ENCODE measurements at places on chromosomes 13 and 19. TPM values are rescaled to one million over a fixed set of nuclear protein-coding genes. Genes with fewer than 3 reads are reported as not detected.

GRCh38 chr19:45096700-45097099 lies 3.7 kb downstream of the PPP1R37 start:
- DNase-seq = no peak

DNA sequence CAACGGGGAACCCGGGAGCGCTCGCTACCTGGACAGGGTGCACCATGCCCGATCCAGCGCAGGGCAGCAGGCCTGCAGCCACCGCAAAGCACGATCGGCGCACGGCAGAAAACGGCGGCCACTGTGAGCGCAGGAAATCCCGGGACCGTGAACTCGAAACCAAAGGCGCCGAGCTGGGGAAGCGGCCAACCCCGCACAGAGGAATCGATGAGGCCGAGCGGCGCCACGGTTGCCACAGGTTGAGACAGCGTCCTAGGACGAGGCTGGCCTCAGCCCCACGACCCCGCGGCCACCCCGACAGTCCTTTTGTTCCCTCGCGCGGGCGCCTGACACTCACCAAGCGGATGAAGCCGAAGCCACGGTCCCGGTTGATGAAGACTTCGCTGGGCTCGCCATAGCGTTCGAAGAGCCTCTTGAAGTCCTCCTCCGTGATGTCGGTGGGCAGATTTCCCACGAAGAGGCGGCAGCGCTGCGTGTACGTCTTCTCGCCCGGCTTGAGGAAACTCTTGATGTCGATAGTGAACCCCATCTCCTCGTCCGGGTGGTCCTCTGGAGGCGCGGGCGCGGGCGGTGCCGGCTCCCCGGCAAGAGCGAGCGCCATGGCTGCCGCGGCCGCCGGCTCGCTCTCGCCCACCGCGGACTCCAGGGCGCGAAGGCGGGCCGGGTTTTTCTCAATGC lies 557 bp downstream of the PSPC1 start:
- DNase-seq = peak; percentile 66

The CHST8 gene
- total RNA-seq = 0.43 TPM

The ANKLE1 gene
- total RNA-seq = not detected

- no peak for DNase-seq
These were observed 148.7 kb downstream of the NALCN start for GRCh38 chr13:101267656-101268055.

DNA sequence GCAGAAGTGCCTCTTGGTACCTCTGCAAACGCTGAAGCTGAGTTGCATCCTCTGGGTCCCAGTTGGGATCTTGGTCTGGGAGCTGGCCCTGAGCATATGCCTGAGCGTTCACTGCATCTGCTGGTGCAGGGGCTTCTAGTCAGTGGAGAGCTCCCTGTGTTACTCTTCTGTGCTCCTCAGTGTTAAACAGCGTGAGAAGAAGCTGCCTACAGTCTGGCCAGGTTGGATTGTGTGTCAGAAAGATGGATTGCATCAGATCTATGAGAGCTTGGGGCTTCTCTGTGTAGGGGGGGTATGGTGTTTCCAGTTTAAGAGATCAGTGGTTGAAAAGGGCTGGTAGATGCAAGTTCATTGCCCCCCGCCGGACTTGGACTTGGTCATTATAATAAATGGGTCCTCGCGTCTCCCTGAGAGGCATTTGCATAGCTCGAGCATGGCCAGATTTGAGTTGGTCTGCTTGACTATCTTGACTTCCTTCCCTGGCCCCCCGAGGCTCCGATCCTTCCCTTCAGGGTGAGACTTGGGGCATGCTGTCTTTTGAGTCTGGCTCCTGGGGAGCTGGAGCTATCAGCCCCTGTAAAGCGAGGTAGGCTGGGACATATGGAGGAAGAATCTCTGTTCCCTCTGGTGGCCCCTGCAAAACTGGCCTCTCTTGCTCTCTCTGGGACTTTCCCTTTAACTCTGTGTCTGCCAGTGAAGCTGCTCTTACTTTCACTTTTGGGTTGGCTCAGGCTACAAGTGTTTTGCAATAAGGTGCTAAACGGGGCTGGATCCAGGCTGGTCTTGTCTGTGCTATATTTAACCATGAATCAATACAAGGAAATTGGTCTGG lies 52.9 kb downstream of the OR10H4 start:
- DNase-seq = peak; percentile 58

GRCh38 chr19:18469069-18469846 lies 31.3 kb upstream of the ISYNA1 start:
- peak; percentile 76 for DNase-seq

Data from right atrium auricular region (tissue), 2 donors.